ENCODE measurements at places on chromosomes 11 and 22.

DNA sequence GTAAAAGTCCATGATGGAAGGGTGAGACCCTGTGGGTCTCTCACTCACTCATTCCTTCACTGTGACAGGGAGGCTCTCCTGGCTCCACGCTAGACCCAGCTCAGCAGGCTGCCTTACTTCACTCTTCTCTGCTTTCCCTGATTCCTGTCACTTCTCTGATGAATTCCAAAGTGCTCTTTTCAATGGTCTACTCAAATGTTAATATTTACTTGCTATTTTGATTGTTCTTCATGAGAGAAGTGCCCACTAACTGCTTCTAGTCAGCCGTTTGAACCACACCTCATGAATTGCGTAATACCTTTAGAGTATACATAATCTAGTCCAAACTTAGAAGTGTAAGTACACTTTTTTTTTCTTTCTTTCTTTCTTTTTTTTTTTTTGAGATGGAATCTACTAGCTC, 1350.2 kb upstream of the RAG2 start:
- no peak for DNase-seq

- no peak for DNase-seq
These were observed 543.7 kb upstream of the RAG2 start for GRCh38 chr11:37141707-37142106.

GRCh38 chr11:118139578-118139977, 13.0 kb downstream of the SCN4B start:
- no peak for DNase-seq

DNA sequence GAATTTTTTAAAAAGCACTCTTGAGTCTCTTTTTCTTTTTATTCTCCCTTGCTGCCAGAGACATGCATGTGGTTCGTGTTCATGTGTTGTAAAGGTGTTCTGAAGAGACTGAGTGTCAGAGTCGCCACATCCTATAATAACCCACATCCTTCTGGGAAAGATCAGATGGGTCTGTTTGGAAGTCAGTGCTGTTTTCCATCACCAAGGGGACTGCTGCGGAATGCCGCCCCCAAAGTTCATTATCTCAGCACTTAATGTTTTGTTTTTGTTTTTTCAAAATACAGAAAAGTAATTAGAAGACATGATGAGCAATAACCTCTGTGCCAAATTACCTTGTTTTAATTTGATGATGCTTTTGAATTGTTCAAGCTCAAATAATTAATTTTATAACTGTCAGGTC, 56.9 kb upstream of the EIF3M start:
- DNase-seq: no peak

DNA sequence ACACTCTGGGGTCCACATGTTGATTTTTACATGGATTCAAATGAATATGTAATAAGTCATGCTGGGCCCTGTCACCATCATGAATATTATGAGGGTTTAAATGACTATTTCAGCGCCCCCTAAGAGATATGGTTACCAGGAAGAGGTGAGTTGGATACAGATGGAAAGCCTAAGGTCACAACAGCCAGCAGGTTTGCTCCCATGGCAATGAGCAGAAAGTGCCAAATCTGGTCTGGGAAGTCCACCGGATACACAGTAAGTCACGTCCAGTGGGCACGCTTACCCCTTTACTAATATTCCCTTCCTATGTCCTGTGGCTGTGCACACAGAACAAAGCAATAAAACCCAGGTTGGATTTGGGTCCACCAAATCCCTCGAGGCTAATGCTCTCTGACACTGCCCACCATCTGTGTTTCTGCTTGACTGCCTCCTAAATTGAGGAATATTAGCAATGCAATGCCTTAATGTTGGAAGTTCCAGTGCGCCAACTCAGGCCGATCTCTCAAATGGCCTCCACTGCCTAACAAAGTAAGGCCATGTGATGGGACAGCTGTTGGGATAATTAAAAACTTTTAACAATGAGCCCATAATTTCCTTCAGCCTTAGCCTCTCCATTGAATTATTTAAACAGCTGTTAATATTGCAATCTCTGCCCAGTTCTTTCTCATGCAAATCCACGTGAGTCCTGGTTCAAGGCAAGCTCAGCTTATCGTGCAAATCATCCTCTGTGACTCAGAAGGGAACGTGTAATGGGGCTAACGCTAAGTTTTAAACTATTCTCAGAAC, 97.6 kb downstream of the SLC1A2 start:
- no peak for DNase-seq

- no peak for DNase-seq
These were observed 1831.1 kb downstream of the LRRC4C start for GRCh38 chr11:39628311-39628710.

DNA sequence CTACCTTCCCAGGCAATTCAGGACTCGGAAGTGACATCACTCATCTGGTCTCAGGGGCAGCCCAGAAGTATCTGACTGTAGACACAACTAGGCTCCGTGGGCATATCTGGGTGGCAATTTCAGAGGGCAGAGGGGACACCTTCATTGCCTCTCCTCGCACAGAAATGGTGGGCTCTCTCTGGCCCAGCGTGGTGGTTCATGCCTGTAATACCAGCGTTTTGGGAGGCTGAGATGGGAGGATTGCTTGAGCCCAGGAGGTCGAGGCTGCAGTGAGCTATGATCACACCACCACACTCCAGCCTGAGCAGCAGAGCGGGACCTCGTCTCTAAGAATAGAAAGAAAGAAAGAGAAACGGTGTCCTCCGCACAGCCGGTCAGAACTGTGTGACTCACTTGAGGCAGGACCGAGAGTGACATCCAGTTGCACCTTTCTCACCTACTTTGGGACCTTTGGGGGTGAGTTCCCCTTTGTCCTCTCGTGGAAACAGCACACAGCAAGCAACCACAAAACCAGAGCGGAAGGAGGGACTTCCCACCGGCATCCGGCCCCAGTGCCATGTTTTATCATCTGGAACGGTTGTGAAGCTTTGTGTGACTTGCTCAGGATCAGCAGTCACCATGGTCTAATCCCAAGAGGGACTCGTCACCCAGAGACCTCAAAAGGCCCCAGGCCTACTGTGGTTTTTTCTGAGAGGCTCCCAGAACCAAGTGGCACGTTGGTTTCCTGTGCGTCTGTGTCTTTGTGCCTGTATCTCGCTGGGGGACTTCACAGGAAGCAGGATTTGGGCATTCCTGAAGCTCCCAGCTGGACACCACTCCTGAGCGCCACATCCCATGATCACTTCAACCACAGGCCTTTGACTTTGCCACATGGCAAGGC, 38.4 kb upstream of the EMID1 start:
- DNase-seq: peak; percentile 9

All from activated T-helper 9 cell treated with anti-CD3 and anti-CD28 coated beads, Interleukin-2, amount 50 U/mL, for 16 hours (primary cell).